ENCODE measurements at places on chromosomes 7 and 10.

GRCh38 chr10:47453141-47454007 lies 30.5 kb downstream of the ANXA8 start:
- DNase-seq, result no peak

GRCh38 chr7:15527648-15528047 lies 34.2 kb downstream of the AGMO start:
- no peak for DNase-seq

- no peak for DNase-seq
Observed at GRCh38 chr10:10850214-10850613, 167.5 kb upstream of the CELF2 start.

DNA sequence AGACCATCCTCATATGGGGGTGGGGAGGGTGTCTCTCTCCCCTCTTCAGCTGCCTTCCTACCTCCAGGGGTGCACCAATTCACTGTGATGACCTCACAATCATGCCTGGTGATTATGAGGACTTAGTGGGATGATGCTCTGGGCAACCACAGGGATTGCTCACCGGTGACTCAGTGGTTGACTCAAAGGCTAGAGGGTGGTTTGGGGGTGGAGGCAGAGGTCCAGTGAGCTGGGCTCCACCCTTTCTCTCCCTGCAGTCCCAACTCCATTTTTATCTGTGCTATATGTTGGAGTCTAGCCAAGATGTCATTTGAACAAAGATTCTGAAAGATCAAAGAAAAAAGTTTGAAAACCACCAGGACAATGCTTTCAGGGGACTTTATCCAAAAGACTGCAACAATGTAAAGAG lies 286.9 kb downstream of the KCNMA1 start:
- peak; percentile 100 for DNase-seq

DNA sequence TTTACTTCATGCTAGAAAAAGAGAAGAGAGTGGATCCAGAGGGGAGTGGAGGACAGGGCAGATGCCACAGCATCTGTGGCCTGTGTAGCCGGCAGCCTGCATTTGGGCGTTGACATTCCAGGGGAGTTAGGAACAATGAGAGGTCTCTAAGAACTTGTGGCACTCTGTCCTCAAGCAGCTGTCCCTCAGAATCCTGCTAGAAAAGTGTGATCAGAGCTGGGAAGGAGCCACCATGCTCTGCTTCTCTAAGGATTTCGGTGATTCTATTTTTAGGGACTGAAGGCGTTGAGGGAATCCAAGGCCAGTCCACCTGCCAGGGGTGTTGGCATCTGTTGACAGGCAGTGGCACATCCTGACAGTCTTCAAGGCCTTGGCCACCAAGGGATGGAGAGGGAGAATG lies 7.6 kb downstream of the LRIT2 start:
- no peak for DNase-seq

GRCh38 chr10:68848281-68848680 lies 20.9 kb downstream of the STOX1 start:
- no peak for DNase-seq

- no peak for DNase-seq
Observed at GRCh38 chr10:63673846-63674245, 152.6 kb downstream of the REEP3 start.

DNA sequence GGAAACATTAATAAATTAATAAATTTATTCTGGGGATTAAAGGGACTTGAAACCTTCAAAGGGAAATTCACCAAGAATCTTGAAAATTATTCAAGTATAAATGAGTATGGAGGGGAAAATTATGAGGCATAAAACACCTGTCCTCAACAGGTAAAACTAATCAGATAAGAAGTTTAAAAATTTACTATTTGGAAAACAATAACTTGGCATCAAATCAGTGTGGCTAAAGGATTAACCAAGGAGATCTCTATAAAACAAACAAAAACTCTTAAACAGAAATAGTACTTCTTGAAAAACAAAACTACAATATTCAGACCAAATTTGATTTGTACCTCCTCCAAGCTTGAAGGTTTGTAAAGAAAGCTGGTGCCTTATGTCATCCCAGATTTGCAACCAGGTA lies 66.4 kb upstream of the ZNF804B start:
- DNase-seq, result no peak

GRCh38 chr7:98998821-98999725 lies 120.7 kb downstream of the TRRAP start:
- no peak for DNase-seq

GRCh38 chr7:35353481-35353880 lies 99.6 kb upstream of the TBX20 start:
- no peak for DNase-seq

DNA sequence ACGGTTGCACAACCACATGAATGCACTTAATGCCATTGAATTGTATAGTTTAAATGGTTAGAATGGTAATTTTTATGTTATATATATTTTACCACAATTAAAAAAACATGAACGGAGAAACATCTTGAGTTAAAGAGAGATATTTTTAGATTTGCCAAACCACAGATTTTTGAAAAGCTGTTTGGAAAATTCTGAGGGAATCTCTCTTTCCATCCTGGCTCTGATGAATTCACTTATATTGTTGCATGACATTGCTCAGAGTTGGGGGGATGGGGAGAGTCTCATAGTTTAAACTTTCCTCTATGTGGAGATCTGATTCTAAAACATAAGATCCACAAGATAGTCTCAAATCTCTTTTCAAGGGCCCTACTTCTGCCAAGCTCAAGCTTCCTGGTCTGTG lies 275.0 kb upstream of the NPVF start:
- DNase-seq, result no peak

- DNase-seq, result no peak
Observed at GRCh38 chr10:78134773-78135306, 101.2 kb downstream of the RPS24 start.

DNA sequence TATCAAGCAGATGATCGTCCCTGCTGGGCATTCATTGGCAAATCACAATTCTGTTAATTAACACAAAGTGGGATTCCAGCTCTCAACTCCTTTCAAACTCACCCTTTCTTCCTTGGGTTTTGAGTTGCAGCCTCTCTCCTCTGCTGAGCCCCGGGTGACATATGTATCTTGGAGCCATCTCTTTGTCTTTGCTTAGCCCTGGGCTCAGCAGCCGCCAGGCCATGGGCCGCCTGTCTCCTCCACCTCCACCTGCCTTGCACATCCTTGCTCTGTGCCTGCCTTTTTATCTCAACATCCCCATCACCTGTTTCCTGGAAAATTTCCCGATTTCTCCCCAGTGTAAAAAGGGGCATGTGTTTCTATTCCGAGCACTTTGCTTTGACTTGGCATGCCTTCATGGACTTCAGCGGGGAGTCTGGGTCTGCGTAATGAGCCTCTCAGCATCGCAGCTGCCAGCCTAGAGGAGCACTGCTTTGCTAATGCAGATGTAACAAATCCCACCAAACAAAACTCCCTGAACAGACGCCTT lies 141.3 kb upstream of the AGK start:
- DNase-seq, result no peak

DNA sequence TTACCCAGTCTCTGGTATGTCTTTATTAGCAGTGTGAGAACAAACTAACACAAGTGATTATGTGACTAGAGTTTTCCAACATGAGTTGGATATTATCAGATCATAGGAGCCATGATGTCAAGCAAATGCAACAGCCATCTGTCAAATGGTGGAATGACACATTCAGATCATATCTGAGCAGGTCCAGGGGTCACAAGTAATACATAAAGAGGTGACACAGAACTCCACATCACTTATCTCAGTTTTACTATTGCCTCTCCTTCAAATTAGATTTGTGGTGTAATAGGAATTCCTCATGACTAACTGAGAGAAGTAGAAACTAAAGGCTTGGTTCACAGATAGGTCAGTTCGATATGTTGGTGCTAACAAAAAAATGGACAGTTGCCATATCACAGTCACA lies 12.2 kb upstream of the SAMD9L start:
- peak; percentile 50 for DNase-seq

DNA sequence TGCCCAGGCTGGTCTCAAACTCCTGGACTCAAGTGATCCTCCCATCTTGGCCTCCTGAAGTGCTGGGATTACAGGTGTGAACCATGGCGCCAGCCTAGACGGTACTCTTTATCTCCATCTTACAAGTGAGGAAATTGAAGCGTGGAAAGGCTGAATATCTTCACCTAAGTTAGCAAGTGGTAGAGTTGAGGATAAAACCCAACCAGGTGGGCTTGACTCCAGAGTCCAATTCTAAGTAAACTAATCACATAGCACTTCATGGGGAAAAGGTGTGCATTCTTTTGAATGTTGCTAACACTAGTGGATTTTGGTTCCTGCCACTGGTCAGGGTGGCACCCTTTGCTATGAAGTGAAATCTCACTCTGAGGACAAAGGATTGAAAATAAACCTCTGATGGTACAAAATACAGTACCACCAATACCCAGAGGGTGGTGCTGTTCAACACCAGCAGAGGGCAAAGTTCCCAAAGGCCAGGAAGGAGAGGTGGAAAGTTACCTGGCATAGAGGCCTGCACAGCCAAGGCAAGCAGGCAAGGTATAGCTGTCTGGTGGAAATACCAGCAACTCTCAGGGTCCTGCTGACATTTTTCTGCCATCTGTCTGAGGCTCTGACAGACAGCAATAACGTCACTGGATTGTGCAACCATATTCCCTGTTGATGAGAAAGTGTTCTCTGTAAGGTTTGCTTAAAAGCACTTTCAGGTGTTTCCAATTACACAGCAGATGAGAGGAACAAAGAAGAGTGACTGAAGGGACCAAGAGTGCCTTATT lies 17.6 kb downstream of the ZDHHC16 start:
- peak; percentile 35 for DNase-seq

DNA sequence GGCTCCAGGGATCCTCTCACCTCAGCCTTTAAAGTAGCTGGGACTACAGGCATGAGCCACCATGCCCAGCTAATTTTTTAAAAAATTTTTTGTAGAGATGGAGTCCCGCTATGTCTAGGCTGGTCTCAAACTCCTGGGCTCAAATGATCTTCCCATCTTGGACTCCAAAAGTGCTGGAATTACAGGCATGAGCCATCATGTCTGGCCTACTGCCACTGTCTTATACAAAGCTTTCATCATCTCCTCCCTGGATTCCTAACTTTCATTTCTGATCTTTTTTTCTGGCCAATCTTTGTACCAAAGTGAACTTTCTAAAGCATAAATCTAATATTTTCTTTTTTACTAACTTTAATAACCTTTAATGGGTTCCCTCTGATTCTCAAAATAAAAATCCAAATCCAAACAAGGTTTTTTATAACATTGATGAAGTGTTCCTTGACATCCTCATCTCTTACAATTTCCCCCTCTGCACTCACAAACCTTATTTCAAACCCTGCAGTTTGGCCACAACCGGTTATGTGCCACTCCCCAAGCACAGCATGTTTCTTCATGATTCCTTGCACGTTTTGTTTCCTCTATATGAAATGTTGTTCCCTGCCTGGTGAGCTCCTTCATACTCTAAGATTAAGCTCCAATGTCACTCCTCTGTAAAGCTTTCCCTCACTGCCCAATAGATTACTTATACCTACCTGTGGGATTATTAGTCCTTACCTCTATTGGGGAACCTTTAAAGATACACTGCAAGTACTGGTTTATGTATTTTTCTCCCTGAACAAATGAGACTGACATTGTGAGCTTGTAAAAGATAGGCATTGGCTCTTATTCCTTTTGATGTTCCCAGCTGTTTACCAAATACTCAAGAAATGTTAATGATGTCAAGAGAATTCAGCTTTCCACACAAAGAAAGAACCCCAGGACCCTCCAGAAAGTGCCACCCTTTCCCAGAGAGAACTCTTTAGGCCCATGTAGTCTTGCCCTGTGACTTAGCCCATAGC lies 101.7 kb downstream of the HOXA1 start:
- no peak for DNase-seq

- DNase-seq, result no peak
Observed at GRCh38 chr10:34507217-34507616, 307.9 kb downstream of the PARD3 start.

DNA sequence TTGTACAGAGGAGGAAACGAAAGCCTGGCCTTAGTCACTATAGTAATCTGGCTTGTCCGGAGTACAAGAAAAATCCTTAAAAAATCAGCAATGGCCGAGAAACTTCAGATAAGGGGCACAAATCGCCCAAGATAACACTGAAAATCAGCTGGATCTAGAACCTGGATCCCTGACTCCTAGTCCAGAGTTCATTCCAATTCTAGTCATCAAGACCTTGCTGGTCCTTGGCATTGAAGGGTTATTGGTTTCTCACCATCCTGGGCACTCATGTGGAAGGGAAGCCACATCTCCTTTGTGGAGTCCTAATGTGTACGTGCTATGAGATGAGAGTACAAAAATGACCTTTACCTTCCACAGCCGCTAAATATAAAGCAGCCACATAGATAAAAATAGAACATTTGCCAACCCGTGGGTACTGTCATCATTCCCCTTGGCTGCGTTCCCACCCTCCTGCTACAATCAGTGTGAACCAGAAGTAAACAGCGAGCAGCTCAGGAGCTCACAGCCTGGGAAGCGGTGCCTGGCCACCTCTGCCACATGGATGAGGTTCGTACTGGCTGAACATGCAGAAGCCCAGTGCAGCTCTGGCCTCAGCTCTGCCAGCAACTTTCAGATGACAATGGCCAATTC lies 116.0 kb upstream of the PDLIM1 start:
- DNase-seq, result no peak

GRCh38 chr10:71264345-71265200 lies 52.2 kb downstream of the UNC5B start:
- DNase-seq, result no peak

All from brain microvascular endothelial cell (primary cell).